HuH-7 (cell line): ENCODE measurements at places on chromosomes 13 and 19.
A peak's percentile ranks its signal among the peaks of the same experiment; 100 is the strongest.

DNA sequence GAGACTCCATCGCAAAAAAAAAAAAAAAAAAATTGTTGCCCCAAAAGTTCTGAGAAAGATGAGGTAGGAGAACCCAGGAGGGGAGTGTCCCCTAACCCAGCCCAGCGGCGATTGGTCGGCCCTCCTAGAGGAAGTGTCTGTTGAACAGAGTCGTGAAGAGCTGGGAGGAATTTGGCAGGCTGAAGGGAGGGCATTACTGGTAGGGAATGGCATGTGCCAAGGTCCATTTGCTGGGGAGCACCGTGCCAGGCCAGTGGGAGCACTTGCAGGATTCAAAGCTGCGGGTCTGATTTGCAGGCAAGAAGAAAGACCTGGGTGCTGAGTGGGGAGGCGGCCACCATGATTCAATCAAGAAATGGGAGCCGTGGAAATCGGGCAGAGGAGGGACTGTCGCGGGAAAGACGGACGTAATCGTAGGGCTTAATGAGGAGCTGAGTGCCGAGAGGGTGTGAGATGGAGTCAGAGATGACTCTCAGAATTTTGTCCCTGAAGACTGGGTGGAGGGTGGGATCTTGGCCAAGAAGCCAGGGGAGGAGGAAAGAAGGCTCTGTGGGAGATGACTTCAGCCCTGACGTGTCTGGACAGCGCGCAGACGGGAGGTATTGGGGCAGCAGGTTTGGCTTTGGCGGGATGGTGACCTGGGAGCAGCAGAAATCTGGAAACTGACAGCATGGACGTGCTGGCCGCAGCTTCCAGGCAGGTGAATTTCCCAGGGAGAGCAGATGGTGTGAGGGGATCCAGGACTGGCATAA lies 15.4 kb downstream of the CERS4 start:
- no peak for DNase-seq

- no peak for DNase-seq
Observed at GRCh38 chr13:40376867-40377535, 289.4 kb downstream of the FOXO1 start.

DNA sequence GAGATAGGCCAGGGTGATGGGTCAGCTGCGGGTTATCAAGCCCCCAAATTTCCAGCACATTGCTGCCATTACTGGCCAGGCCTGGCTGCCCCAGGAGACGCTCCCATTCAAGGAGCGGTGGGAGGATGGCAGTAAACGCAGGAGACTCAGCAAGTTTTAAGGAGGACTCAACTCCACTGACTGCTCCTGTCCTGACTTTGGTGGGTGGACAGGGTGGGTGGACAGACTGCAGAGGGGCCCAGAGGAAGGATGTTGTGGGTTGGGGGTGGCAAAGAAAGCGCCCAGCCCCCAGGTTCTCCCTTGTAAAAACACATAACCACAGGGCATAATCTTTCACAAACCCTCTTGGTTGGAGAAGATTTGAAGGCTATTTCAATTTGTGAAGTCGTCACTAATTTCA lies 4.4 kb downstream of the GJB6 start:
- no peak for DNase-seq

DNA sequence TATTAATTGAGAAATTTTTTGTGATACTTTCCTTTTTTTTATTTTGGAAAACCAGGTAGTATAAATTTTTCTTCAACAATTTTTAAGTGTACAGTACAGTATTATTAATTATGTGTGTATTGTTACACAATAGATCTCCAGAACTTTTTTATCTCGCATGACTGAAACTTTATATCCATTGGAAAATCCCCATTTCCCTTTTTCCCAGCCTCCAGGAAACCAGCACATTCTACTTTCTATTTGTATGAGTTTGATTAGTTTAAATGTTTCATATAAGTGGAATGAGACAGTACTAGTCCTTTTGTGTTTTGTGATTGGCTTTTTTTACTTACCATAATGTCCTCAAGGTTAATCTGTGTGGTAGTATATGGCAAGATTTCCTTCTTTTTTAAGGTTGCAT lies 399.5 kb upstream of the ARGLU1 start:
- DNase-seq: no peak

- peak; percentile 65 for DNase-seq
Observed at GRCh38 chr13:27396252-27396846, 28.1 kb upstream of the GTF3A start.

DNA sequence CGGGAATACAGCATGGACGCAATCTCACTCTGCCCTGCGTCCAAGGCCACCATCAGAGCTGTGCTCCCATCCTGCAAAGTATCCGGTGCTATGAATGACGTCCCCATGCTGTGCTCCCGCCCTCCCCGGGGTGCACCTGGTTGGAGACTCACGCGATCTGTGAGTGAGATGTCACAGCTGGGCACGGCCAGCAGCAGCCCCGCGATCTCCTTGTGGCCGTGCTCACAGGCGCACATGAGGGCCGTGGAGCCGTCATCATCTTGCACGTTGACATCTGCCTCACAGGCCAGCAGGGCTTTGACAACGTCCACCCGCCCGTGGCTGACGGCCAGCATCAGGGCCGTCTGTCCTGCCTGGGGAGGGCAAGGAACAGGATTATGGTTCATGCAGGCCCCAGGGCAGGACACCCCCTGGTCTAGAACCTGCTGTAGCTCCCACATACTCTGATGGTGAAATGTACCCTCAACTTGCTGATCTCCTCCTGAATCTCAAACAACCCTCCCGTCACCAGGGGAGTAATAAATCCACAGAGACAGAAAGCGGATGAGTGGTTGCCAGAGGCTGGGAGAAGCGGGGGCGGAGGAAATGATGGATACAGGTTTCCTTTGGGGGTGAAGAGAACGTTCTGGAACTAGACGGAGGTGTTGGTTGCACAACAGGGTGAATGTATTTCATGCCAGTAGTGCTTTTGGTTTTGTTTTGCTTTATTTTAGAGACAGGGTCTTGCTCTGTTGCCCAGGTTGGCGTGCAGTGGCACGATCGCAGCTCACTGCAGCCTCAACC lies 14.5 kb upstream of the SPC24 start:
- DNase-seq: no peak
